ENCODE measurements at places on chromosomes 5 and 9.

DNA sequence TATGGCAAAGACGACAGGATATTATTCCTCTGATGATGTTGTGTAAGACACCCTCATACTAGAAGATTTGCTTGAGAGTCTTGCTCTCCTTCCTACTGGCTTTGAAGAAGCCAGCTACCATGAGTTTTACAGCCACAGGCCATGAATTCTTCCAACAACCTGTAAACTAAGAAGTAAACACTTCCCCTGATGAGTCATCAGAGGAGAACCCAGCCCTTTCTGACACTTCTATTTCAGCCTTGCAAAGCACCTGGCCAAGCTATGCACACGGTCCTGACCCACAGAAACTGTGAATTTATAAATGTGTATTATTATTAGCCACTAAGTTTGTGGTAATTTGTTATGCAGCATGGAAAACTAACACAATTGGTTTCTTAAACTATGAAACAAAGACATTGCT is 288.8 kb upstream of the ADAMTSL1 start:
- no peak for DNase-seq

- DNase-seq, result no peak
These were observed 490.2 kb upstream of the DAP start for GRCh38 chr5:11251247-11251646.

- no peak for DNase-seq
These were observed 29.7 kb upstream of the ITGA1 start for GRCh38 chr5:52758014-52758413.

DNA sequence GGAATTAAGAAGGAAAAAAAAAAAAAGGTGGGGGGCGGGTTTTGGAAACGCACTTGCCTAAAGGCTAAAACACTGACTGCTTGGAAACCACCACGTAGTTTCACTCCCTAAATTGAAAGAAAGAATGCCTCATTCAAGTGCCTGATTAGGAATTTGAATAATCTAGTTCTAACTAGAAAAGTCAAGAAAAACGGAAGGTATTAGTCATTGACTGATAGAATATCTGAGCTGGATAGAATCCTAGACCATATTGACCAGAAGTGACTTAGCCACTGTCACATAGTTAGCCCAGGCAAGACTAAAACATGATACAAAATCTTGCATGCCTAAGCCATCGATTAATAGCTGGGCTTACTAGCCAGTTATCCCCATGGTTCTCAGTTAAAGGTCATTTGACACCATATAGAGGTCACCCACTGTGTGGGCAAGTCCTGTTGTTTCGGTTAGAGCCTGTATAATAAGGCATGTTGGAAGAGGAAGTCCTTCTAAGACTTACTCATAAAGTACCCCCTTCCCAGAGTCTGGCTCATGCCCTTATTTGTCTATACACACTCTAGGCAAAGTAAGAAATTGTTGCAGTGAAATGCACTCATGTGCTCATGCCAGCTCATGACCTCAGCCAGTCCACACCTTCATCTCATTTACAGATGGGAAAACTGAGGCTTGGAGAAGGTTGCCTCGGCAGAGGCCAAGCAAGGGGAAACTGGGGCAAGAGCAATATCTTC is 40.2 kb downstream of the SH3RF2 start:
- DNase-seq, result no peak

- DNase-seq, result no peak
These were observed 133.3 kb downstream of the ARL15 start for GRCh38 chr5:54177058-54177457.

GRCh38 chr5:172834415-172835289 is 601 bp downstream of the ERGIC1 start:
- DNase-seq, result peak; percentile 59

- no peak for DNase-seq
These were observed 85.6 kb downstream of the DAB2IP start for GRCh38 chr9:121736934-121737462.

- no peak for DNase-seq
These were observed 17.7 kb upstream of the ANGPTL2 start for GRCh38 chr9:127140181-127140580.

- DNase-seq, result no peak
These were observed 51.0 kb downstream of the TRPC7 start for GRCh38 chr5:136314302-136314701.

DNA sequence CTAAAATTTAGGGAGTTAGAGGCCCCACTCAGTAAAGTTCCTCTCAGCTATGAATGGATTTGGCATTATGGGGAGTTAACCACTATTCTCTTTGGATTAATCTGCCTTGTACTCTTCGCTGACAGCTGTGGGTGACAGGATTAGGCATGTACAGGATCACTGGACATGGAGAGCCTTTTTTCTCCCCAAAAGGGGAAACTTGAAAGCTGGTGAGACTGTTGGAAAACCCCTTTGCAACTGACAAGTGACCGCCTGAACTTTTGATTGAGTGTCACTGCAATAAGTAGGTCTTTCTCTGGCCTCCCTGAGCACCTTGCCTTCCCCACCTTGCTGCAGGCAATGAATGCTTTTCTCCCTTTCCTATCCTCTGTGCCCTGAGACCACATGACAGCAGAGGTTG is 68.3 kb downstream of the ERP44 start:
- DNase-seq, result no peak

DNA sequence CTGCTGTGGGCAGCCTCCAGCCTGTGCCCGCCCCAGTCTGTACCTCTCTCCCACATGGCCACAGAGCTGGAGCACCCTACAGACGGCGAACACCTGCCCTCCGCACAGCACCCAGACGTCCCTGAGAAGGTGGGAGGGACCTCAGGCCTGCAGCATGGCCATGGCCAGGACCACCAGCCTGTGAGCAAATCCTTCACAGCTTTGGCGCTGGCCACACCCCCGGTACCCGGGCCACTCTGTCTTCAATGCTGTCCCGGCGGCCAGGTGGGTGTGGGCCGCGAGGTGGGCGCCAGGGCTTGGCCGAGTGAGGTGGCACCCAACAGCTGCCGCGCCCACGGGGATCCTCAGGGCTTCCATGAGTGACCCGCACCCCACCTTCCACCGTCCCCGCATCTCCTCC is 18.7 kb downstream of the NOTCH1 start:
- no peak for DNase-seq

DNA sequence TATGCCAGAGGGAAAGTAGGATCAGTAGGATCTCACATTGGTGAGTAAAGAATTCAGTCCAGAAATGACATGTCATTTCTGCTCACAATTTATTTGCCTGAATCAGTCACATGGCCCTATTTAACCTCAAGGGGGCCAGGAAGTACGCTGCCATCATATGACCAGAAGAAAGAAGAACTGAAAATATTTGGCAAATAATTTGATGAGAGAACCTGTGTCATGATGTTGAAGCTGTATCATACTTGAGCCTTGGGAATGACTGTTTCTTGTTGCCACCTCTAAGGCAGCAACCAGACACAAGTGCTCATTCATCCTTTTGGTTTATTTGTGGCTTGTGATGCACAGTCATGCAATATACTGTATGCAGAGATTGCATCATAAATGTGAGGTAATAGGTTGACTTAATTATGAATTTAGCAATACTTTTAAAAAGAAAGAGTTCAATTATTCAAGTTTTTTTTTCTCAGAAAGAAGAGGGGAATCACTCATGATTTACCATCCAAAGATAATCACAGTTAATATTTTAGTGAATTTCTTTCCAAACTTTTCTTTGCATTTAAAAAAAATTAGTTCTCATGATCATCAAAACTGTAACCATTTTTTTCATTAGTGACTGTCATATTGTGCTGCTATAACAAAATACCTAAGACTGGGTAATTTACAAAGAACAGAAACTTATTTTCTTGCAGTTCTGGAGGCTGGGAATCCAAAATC is 8.2 kb upstream of the ZFYVE16 start:
- DNase-seq, result peak; percentile 10

DNA sequence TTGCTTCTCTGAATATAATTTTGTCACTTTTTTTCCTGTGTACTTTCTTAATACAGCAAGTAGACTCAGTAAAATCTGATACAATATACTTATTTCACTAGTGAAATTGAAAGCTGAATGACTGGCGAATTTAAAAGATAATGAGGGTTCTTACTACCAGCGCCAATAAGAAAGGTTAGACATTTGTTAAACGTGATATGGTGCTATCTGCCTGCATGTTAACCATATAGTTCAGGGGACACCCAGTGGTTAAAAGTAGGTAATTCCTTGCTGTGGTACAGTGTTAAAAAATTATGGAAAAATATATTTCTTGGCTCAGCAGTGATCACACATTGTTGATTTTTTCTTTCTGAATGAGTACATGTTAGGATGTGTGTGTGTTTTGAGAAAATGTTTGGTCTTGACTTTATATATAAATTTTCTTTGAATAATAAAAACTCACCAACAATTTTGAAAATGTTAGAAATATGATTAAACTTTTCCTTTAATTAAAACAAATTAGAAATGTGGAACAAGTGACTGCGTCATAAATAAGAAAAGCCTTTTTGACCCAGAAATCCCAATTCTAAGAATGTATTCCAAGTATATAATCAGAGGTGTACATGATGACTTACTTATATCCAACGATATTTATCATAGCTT is 25.8 kb downstream of the CAST start:
- DNase-seq, result no peak

DNA sequence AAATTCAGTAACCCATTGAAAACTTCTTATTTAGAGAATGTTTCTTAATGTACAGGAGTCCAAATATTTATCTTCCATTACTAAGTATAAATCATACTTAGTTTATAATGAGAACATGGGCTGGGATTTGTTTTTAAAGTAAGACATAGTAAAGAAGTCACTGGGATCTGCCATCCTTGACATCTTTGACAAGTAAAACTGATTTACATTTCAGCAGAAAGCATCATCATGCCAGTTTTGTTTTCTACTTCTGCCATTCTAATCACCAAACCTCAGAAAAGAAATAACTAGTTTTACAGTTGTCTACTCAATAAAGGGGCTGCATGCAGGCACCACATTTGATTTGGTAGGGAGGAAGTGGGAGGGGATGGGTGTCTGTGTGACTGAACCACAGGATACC is 221.7 kb upstream of the PPP1R2B start:
- no peak for DNase-seq

GRCh38 chr9:110114859-110115201 is 93.1 kb downstream of the C9orf152 start:
- no peak for DNase-seq

DNA sequence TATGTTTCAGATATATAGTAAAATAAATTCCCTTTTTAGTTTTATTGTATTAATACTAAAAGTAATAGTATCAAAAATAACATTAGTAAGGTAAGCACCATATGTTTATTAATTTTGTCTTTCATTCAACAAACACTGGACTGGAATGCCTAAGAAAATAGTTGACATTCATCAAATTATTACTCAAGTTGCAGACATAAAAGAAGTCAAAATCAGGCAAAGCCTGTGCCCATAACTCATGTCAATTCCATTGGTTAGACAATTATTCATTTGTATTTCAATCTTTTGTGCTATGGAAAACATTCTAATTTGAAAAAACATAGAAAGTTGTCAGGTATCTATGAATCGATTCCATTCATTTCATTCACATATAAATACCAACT is 158.9 kb downstream of the CEMIP2 start:
- DNase-seq, result no peak

DNA sequence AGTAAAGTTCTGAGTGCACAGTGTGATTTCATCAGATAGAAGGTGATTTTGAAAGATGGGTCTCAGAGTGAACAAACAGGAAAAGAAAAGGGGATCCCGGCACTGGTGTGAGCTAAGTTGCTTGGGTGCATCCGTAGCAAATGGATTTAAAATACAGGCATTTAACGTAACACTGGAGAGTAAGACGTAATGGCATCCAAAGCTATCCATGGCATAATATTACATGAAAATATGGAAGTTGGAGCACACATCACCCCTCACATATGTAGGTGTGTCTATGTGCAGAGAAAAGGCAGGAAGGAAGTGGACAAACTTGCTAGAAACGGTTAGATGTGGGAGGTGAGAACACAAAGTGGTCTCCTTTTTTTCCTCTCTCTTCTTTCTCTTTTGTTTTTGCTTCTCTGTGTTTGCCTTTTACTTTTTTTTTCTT is 38.2 kb upstream of the SEMA4D start:
- DNase-seq, result no peak

GRCh38 chr5:148805326-148806290 is 20.8 kb upstream of the ADRB2 start:
- DNase-seq, result peak; percentile 46

- DNase-seq, result no peak
These were observed 82.5 kb upstream of the SNCAIP start for GRCh38 chr5:122229551-122229950.

DNA sequence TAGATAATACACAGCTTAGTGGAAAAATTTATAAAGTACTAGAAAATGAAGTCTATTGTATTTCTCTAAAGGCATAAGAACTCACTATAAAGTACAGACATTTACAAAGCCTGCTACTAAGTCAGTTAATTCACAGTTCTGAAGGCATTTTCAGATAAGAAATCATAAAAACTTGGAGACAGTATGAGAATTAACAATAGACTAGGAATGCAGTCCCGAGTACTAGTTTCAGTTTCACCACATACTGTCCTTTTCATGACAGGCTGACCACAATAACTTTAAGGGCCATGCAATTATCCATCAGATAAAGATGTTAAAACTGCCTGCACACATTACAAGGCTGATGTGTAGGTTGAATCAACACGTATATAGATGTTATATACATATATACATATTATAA is 362.6 kb upstream of the SMC2 start:
- DNase-seq, result no peak

DNA sequence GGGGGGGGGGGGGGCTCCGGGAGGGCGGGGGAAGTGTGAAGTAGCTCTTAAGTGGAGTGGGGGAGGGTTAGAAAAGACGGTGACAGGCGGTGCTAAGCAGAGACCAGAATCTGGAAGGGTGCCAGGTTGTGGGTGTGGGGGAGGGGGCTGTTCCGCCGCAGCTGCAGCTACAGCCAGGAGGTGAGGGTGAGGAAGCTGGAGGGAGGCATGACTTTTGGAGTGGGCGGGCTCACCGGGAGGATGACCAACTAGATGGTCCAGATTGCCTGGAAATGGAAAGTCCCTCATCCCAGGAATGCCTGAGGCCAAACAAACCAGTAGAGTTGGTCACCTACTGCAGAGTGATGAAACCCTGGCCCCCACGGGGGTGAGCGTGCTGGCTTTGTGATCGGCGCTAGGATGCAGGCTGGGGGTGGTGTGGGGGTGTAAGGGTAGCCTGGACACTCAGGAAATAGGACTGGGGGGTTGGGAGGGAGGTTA is 158.1 kb upstream of the SHB start:
- DNase-seq, result peak; percentile 58

GRCh38 chr5:143564417-143564816 is 160.9 kb upstream of the NR3C1 start:
- no peak for DNase-seq

- DNase-seq, result no peak
These were observed 5.9 kb downstream of the PLK2 start for GRCh38 chr5:58454025-58454424.

GRCh38 chr5:116521173-116521872 is 53.3 kb downstream of the SEMA6A start:
- no peak for DNase-seq

Measured in retina (tissue), 1 donor.